ENCODE measurements at places on chromosomes 5 and 9. TPM values are rescaled to one million over a fixed set of nuclear protein-coding genes. Genes with fewer than 3 reads are reported as not detected.
A peak's percentile ranks its signal among the peaks of the same experiment; 100 is the strongest.

The SHROOM1 gene
- total RNA-seq, result 7.6 TPM

The AQP3 gene
- 3.6 TPM for total RNA-seq

GRCh38 chr5:155915601-155916000 is 411.4 kb upstream of the SGCD start:
- no peak for DNase-seq

DNA sequence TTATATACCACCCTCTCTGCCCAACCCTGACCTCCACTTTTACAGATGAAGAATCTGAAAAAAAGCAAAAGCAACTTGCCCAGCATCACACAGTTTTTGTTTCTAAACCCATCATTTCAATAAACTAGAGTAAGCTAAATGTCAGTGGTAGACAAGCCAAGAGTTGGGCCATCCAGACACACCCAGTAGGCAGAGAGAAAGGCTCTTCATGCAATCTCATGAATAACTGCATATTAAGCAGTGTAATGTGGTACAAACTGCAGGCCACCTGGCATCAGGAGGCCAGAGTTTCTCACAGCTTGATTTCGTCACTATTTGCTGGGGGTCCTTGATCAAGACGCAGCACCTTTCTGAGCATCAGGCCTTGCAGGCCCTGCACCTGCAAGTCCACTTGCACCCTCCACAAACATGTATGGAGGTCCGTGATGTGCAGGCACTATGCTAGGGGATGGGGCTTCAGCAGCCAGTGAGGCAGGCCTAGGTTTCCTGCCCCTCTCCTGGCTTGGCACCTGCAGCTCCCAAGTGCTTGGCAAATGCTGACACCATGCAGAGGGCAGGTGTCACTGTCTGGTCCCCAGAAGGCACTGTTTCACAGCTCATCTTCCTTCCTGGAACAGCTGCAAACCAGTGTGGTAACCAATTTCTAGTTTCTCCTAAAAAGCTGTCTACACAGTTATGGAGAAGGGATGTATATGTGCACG is 29.8 kb downstream of the ADAM19 start:
- no peak for DNase-seq

DNA sequence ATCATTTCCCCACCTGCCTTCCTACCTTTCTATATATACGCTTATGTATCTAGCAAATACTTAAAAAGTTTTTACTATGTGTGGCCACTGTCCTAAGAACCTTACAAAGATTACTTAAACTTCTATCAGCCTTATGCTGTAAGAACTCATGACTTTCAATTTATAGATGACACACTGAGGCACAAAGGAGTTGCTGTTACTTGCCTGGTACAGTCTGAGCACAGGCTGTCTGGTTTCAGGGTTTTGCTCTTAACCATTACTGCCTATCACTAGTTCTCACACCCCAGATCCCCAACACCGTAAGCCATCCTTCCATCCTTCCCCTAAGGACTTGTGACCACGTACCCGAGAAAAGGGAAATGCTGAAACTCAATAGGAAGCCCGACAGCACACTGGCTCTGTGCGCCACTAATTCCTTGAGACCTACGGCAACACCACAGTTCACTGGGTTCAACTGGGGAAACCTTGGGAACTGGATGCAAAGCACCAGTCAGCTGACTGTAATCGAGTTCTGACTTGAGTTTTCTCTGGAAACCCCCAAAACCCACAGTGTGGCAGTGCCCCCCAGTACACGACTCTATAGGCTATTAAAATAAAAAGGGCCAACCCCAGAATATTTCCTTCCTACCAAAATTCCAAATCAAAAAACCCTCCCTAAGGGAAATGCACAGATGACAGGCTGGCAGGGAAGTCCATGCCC is 56.0 kb downstream of the AUH start:
- DNase-seq, result no peak

DNA sequence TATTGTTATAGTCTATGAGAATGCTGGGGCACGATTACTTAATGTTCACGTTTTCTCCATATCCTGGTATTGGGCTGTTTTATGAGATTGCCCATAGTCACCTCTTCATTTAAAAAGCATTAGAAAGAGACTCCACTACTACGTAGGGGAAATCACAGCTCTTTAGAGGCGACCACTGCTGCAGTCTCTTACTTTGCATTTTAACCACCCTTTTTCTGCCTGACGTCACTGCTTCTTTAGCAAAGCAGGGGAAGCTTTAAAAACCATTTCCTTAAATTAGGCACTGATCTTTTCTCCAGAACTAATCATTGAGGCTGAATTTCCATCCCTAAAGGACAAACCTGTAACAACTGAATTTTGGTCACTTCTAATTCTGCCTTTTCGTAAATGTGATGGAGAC is 38.9 kb downstream of the ZNF608 start:
- no peak for DNase-seq

GRCh38 chr5:172106511-172107356 is 81.3 kb downstream of the STK10 start:
- DNase-seq, result peak; percentile 82

The MUSK gene
- total RNA-seq, result not detected

The FOXD4L6 gene
- not detected for total RNA-seq

The SLC34A3 gene
- not detected for total RNA-seq

The AJM1 gene
- total RNA-seq, result 7.5 TPM

GRCh38 chr9:128276574-128277270 is 646 bp downstream of the SWI5 start:
- no peak for DNase-seq

- DNase-seq, result no peak
These were observed 78.0 kb downstream of the PTCH1 start for GRCh38 chr9:95438561-95439357.

DNA sequence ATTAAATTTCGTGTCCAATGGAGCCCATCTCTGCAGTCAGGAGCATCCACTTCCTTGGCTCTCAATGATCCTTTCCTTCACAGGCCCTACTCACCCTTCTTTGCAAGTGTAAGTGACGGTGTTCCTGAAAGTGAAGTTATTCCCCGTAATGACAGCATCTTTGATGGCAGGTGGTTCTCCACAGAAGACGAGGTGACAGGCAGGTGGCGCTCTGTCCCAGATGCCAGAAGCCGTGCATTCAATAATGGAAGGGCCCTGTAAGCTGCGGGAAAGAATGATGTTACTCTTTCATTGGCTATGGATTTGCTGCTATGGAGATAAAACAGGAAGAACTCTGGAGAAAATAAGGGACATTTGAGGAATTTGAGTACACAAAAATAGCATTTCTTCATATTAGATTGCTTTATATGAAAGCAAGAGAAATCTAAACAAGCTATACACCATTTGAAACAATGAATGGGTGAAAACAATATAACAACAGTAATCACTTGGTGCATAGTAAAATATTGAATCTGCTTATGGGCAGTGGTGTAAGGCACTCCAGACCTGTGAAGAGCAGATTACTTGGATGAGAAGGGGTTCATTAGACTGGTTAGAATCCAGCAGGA is 89.9 kb upstream of the TXNDC8 start:
- no peak for DNase-seq

DNA sequence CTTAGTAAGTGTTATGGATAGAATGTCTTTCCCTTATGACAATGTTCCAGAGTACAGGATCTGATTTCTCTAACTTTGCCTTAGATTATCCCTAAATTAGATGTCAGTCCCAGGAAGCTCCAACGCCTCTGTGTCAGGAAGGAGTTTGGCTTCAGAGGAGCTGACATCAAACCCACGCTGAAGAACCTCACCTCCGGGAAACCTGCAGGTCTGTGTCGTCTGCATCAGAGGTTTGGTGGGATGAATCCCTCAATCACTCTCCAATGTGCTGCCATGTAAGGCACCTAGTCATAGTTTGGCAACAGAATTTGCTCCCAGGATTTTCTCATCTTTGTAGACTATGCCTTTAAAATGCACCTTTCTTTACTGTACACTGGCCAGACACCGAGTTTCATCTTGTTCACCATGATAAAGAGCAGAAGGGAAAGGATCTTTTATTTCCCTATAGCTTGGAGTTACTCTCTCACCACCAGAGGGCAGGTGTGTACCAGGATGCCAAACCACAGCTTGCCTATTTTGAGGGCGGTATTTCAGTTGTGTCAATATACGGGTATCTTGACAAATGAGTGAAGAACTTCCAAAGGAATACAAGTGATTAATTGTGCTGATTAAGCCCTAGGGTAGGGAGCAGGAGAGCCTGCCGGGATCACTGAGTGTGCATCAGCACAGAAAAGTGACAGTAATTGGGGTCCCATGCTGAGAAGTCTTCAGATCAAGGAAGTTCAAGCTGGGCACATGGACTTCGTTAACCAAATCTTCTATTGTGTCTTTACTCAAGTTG is 23.4 kb downstream of the MINAR2 start:
- no peak for DNase-seq

The TEX48 gene
- not detected for total RNA-seq

The CDC20B gene
- not detected for total RNA-seq

The ENC1 gene
- 53.6 TPM for total RNA-seq

- no peak for DNase-seq
These were observed 7.7 kb downstream of the RABL6 start for GRCh38 chr9:136815422-136815782.

- DNase-seq, result no peak
These were observed 22.1 kb downstream of the LAMC3 start for GRCh38 chr9:131031005-131031641.

- no peak for DNase-seq
These were observed 63.8 kb downstream of the SMIM15 start for GRCh38 chr5:61098251-61098995.
